ENCODE measurements at places on chromosomes 4 and X. TPM values are rescaled to one million over a fixed set of nuclear protein-coding genes. Genes with fewer than 3 reads are reported as not detected.

DNA sequence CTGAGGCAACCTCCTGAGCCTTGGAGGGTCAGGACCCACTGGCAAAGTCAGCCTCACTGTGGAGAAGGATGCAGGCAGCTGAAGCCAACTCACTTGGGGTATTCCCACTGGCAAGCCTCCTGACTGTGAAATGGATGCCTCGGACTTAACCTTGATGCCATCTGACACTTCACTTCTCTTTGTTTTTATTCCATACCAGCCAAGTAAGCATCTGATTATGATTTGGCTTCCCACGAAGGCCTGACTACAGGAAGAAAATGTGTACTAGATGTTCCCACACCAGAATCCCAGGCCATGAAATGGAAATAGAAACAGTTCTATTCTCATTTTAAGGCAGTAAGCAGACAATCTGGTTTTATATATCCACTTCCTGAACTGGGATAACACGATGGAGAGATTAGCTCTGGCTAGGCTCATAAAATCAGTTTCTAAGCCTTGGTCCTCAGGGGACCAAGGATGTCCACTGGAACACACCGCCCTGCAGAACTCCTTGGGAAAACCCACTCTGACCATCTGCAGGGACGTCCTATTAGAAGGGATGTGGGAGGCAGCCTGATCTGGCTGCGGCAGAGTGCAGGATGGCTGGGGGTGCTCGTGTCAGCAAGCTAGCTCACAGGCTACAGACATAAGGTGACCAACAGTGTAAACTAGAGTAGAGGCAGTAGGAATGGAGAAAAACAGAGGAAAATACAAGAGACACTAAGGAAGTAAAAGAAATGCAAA is 89.3 kb downstream of the TSPAN5 start:
- H3K27ac ChIP-seq = no peak overlapping the region
- H3K36me3 ChIP-seq = no peaks in the 10 kb centered on the region
- H3K4me1 ChIP-seq = no peaks in the 10 kb centered on the region
- no peak overlapping the region for H3K4me3 ChIP-seq
- no peak for DNase-seq

DNA sequence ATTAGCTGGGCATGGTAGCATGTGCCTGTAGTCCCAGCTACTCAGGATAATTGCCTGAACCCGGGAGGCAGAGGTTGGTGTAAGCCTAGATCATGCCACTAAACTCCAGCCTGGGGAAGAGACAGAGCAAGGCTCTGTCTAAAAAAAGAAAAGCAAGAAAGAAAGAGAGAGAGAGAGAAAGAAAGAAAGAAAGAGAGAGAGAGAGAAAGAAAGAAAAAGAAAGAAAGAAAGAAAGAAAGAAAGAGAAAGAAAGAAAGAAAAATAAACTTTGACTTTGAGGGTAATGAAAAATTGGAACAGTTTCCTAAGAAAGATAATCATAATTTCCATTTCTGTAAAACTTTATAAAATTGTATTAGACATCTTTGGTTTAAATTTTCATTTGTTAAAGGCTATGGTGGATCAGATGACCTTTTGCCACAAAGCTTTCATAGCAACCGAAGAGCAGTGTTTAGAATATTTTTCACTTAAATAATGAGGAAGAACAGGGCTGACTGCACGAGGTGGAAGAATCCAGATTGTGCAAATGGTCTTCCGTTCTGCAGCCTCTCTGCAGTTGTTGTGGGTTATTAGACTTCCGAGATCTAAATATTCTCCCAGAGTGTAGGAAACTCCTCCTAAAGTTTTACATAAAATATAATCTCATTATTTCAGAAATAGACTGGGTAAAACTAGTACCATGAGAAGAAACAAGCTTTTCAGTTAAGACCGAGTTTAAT is 55.9 kb downstream of the RBM47 start:
- H3K4me3 ChIP-seq = no peak overlapping the region
- no peak for DNase-seq
- no peaks in the 10 kb centered on the region for H3K27me3 ChIP-seq
- no peaks in the 10 kb centered on the region for H3K4me1 ChIP-seq

- H3K4me1 ChIP-seq = no peaks in the 10 kb centered on the region
- no peak overlapping the region for H3K27ac ChIP-seq
- no peaks in the 10 kb centered on the region for H3K36me3 ChIP-seq
Observed at GRCh38 chrX:72705111-72705510, 9.0 kb downstream of the PHKA1 start.

DNA sequence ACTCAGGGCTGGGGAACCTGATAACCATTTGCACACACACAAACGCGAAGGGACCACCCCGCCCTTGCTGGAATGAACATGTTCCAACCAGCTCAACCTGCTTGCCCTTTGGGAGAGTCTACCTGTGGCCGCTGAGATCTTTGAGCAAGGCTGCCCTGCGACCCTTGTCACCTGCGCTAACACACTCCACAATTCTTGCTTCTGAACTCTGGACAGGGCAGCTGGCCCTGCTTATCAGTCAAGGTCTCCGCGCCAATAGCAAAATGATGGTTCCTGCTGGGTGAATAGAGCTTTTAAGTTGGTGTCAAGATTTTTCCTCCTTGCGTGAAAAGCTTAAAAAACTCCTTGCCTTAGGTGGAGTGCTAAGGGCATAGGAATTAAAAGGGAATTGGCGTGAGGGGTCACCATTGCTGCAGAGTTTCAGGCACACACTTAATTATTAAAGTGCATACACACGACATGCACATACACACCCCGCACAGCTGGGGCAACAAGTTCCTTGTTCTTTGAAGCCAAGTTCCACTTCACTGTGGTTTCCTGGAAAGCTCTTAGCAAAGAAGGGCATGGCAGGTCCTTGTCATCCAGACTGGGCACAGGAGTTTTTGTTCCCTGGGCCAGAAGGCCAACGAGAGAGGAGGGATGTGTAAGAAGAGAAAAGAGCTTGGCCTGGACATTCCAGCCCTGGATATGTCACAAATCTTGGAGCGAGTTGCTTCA is 207.7 kb downstream of the STIM2 start:
- no peaks in the 10 kb centered on the region for H3K4me1 ChIP-seq
- no peaks in the 10 kb centered on the region for H3K36me3 ChIP-seq
- no peaks in the 10 kb centered on the region for H3K27me3 ChIP-seq
- peak; percentile 14 for DNase-seq
- no peak overlapping the region for H3K27ac ChIP-seq

Gene ACE2
- total RNA-seq = 38.7 TPM

Measured in colonic mucosa (tissue), 4 donors.